ENCODE measurements at places on chromosomes 2 and 18.
A peak's percentile ranks its signal among the peaks of the same experiment; 100 is the strongest.

- no peak for DNase-seq
Observed at GRCh38 chr18:703213-703967, 9.0 kb downstream of the ENOSF1 start.

DNA sequence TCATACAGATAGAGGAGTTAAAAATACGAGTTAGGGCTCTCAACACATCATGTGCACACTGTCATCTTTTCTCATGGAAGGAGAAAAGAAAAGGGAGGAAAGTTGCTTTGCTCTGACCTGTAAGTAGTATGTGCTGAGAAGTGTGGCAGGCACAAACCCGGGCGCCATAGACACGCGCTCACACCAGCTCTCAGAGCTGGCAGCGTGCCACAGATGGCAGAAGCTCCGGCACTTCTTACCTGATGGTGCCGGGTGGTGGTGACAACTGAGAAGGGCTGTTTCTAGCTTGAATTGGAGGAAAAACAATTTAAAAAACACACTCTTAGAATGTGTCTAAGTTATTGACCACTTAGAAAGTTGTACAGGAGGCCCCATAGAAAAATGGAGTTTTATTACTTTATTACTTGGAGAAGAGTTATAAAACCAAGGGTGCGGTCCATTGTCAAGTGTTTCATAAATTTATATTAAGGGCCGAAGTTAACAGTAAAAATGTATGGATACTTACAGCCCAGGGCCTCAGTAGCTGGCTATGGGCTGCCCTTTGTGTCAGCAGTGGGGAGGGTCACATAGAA, 92.2 kb downstream of the DPP4 start:
- DNase-seq, result no peak

GRCh38 chr2:84799772-84800171, 81.1 kb downstream of the TRABD2A start:
- DNase-seq, result no peak

- DNase-seq, result no peak
Observed at GRCh38 chr2:190119923-190120590, 57.5 kb upstream of the MSTN start.

DNA sequence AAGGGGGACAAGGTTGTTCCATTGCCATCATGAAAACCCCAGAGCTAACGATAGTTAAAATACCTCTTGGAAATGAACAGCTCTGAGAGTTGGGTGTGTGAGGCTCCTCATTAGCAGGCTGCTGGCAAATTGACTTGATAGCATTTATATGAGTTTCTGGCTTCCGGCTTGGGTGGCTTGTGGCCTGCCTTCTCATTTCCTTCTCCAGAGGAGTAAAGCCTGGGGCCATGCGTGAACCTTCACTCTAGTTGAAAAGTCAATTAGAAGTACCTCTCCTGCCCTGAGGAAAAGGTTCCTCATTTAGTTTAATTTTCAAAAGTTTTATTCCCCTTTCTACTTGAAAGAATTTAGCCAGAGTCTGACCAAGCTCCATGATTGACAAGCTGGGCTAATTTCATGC, 67.1 kb downstream of the MGAT5 start:
- DNase-seq, result peak; percentile 31

DNA sequence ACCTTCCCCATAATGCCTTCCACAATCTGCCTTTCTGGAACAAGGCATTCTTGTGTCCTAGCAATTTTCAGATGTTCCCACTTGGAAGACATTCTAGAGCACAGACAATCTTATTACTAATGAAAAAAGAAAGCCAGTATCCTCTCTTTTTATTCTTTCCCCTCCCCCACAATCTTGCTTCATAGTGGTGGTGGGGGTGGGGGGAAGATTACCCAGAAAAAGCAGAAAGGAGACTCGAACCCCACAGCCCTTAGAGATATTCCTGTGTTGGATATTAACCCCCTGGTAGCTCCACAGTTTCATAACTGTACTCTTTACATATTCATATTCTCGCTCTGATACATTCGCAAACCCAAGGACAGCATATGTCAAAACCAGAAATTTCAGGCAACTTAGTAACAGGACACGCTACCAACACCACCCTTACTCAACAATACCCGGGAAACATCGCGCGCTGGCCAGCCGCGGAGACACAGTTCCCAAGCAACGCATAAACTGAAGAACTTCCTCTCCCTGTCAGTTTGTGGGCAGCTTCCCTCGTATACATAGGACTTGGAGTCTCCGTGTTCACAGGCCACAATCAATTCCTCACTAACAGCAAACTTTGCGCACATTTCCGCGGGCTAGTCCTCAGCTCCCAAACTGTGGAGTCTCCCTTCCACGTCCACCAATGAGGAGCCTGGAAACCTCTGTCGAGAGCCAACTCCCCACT, 793 bp downstream of the NR4A2 start:
- DNase-seq, result no peak

DNA sequence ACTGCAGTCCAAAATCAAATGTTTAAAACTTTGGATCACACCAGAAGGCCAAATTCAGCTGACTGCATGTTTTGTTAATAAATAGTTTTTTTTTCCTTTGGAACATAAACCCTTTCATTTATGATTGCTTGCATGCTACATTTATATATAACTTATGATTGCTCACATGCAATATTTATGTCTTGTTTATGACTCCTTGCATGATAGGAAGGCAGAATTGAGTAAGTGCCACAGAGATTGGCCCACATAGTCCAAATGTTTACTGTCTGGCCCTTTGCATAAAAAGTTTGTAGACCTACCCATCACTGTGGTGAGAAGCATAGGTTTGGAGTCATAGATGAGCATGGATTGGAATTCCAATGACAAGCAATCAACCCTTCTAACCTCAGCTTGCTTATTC, 30.8 kb downstream of the WDFY1 start:
- DNase-seq, result no peak

GRCh38 chr2:110714452-110715224, 17.7 kb upstream of the ACOXL start:
- no peak for DNase-seq

GRCh38 chr2:53129851-53130250, 637.8 kb upstream of the CHAC2 start:
- no peak for DNase-seq

GRCh38 chr18:4144201-4144600, 310.9 kb downstream of the DLGAP1 start:
- DNase-seq, result no peak

DNA sequence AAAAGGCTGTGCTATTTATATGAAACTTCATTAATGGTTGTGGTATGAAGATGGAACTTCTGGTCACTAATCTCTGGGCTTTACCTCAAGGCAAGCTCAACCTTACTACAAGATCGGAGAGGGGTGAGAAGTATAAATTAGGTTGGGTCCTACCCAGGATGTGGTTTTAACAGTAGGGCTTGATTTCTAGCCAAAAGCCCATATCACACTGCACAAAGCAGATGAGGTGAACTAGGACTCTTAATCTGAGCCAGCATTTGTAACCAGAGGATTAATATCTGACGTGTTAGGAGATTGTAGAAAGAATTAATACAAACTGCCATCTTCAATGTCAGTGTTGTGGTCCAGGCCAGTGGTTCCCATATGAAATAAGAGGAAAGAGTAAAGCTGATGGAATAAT, 86.4 kb upstream of the RGPD4 start:
- DNase-seq, result no peak

- DNase-seq, result no peak
Observed at GRCh38 chr2:67954093-67954748, 108.6 kb downstream of the C1D start.

DNA sequence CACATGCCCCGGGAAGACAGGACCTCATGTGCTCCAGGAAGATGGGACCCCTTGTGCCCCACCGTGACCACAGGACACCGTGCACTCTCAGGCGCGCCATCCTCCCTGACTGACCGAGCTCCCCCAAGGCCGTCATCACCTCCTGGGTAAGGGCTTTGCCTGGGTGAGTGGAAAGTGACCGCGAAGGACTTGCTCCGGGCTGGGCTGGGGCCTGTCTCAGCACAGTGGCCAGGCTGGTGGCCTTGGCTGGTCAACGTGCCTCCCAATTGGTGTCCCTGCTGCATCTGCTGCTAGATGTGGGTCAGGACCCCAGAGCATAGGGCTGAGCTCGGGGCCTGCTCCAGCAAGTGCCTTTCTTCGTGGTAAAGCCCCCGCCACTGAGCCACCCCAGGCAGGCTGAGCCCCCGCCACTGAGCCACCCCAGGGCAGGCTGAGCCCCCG, 69.7 kb upstream of the CTDP1 start:
- no peak for DNase-seq

- no peak for DNase-seq
Observed at GRCh38 chr2:212228743-212229171, 309.8 kb downstream of the ERBB4 start.

DNA sequence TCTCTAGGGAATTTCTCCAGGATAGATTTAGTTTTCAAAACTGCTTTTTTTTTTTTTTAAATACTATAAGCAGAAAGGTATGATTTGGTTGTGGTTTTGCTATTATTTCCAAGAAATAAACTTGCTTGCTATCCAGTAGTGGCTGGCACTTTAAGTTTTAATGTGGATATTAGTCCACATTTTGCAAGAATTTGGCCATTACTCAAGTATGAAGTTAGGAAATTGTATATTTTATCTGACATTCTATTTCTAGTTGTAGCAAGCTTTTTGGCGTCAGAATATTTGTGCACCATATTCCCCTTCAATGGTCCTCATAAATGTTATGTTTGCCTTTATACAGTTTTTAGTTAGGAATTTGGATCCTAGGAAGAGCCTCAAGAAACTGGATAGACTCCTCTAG, 226.3 kb downstream of the ZNF521 start:
- DNase-seq, result no peak

GRCh38 chr2:8676191-8676920, 5.5 kb upstream of the ID2 start:
- no peak for DNase-seq

DNA sequence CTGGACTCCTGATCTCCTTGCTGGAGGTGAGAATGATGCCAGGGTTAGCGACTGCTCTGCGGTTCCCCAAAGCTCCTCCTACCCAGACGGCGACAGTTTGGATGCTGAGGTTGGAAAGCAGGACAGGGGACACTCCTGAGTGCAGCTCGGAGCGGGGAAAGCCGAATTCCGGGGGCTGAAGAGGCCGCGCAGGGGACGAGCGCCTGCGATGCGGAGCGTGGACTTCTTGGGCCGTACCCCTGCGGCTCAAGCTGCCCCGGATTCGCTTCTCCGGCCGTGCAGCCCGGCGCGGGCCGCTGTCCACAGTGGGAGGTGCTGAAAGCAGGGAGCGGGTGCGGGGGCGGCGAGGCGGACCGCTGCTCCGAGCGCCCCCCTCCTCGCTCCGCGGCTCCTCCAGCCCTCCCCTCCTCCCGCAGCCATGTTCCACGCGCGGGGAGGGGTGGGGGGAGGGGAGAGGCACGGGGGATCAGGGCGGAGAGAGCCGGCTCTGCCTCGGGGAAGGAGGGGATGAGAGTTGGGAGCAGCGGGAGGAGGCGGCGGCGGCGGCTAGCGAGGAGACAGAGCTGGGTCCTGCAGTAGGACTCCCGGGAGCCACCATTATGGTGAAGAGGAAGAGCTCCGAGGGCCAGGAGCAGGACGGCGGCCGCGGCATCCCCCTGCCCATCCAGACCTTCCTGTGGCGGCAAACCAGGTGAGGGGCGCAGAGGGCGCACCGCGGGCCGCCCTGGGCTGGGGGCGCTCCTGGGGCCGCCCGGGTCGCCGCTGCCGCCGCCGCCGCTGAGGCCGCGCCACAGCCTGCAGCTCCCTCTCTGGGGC, at the start of gene UNC80:
UNC80 (plus strand) TSS at position 359 of the 816 bp plus-strand sequence; CDS start at position 600, 241 bp downstream.
- no peak for DNase-seq

DNA sequence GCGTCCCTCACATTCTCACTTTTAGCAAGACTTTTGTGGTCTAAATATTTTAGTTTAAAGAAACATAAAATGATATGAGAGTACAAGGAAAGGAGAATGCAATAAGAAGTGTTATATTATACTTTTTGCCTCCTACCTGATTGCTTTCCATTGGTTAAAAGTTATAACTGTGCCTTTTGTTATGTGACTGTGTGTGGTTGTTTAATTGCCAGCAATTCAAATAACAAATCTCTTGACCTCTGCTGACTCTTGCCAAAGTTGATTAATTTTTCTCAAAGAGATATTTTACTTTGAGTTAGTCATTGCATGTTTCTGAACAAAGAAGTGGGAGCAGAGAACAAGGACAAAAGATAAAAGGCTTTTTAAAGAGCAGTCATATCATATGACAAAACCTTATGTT, 599.5 kb downstream of the SUCLG1 start:
- DNase-seq, result no peak

- no peak for DNase-seq
Observed at GRCh38 chr2:216339456-216340279, 32.6 kb downstream of the MARCHF4 start.

GRCh38 chr2:119696005-119696404, 17.0 kb downstream of the TMEM177 start:
- no peak for DNase-seq

- DNase-seq, result no peak
Observed at GRCh38 chr2:241564596-241565410, 6.3 kb downstream of the BOK start.

DNA sequence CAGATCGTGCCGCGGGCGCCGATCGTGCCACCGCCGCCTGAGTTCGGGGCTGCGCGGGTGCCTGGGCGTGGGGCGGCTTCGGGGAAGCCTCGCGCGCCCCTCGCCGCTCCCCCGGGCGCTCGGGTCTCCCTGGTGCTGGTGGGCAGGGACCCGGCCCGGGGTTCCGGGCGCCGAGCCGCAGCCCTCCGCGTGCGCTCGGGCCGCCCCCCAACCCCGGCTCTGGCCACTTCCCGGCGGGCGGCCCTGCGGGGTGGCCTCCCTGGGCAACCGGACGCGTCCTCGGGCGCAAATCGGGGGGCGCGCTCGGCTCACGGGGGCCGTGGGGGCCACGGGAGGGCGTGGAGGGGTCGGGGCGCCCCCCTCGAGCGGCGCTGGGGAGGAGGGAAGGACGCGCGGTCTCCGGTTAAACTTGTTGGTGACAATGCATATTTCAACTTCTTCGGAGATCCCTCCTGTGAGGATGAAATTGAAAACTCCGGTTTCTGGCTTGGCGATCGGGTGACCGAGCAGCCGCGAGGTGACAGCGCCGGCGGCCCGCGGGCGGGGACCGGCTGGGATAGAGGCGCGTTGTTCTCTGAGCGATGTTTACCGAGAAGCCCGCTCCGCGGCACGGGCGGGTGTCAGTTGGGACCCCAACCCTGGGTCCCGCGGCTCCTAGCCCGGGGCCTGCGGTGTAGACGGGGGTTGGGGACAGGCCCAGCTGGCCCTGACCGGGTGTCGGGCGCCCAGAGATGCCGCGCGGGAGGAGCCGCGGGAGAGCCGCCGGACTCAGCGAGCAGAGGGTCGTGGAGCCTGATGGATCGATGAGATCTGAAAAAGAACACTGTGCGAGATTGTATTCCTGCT, 676 bp downstream of the SH3BP4 start:
- DNase-seq, result no peak

DNA sequence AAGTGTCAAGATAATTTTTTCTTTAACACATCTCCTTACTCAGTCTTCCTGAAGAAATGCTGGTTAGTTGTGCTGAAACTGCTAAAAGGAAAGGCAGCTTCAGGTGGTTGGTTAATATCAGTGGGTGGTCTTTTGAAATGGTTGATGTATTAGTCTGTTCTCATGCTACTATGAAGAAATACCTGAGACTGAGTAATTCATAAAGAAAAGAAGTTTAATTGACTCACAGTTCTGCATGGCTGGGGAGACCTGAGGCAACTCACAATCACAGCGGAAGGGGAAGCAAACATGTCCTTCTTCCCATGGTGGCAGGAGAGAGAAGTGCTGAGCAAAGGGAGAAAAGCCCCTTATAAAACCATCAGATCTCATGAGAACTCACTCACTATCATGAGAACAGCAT, 125.9 kb upstream of the CYRIA start:
- DNase-seq, result no peak

- no peak for DNase-seq
Observed at GRCh38 chr2:205682239-205682970, at the start of gene NRP2. Gene NRP2, plus strand, starts transcription at chr2:205682501. Its CDS starts 790 bp downstream, at chr2:205683291.

GRCh38 chr2:187215532-187216240, 232.4 kb downstream of the CALCRL start:
- DNase-seq, result no peak

GRCh38 chr2:128809880-128810279, 491.2 kb upstream of the HS6ST1 start:
- DNase-seq, result no peak
